ENCODE measurements at places on chromosomes 7 and 10.

- no peak for DNase-seq
Measured at GRCh38 chr7:88243345-88243909, 23.6 kb upstream of the SRI start.

DNA sequence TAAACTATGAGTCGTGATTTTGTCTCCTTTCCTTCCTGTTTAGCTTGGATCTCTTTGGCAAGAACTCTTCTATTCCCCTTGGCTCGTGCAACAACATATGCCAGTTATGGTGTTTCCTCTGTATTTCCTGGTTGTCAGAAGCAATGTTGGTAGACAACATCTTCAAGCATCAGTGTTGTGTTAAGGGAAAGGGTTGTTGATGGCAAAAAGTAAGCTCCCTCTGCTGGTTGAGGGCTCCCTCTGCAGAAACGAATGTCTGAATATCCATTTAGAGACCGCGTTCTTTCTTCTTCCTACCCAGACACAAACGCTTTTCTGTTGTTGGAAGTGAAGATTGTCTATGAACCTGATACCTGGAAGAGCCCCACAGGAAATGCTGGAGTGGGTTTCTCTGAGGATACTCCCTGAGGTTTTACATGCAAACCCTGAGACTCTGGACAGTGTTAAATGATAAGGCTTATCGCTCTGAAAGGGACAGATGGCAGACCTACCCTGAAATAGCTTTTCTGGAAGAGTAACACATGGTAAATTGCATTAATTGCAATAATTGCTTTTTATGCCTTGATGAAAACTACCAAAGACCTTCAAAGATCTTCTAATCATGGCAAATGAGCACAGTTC, 23.5 kb upstream of the C1QL3 start:
- DNase-seq, result no peak

DNA sequence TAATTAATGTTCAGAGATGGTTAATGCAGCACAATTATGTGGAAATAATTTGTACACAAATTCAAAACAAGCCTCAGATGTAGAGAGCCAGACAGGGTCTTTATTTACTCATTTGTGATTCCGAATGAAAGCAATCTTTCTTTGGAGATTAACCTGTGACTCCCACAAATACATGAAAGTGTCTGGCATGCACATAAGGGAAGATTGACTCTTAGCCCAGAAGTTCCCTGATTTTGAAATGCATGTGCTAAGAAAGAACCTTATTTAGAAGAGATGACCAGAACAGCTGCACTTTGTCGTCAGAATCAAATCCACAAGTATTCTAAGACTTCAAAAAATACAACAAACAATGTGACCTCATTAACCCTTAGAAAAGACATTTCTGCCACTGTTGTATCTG, 45.1 kb downstream of the RNLS start:
- no peak for DNase-seq

- no peak for DNase-seq
Measured at GRCh38 chr7:50209461-50210135, 94.9 kb upstream of the IKZF1 start.

GRCh38 chr10:85863301-85864172, 503.1 kb downstream of the GRID1 start:
- no peak for DNase-seq

DNA sequence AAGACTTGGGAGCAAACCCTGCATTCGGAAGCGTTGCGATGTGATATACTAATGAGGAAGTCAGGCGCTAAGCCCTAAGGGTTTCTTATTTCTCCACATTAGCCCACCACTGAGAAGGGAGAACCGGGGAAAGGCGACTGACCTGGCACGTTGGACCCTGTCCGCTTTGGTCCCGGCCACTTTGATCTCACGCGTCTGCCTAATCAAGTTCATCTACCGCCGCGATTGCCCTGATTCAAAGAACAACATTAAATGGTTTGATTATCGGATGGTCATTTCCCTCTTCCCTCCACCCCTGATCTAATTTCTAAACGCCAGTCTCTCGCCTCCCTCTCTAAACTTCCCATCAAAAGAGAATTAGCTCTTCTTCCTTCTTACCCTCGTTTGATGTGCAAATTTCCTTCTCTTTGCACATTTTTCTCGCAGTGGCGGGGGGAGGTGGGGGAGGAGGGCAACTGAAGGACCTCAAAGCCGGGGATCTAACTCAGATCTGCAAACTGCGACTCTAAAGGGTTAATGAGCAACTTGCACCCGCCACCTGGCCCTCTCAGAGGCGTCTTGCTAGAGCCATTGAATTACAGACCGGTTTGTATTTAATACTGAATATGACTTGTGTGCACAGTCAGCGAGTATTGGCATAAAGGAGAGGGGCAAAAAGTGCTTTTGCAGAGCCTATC, 687 bp upstream of the DKK1 start:
- DNase-seq, result no peak

GRCh38 chr7:17307000-17307399, 8.5 kb downstream of the AHR start:
- no peak for DNase-seq

- no peak for DNase-seq
Measured at GRCh38 chr7:2924866-2925840, 81.0 kb upstream of the GNA12 start.

DNA sequence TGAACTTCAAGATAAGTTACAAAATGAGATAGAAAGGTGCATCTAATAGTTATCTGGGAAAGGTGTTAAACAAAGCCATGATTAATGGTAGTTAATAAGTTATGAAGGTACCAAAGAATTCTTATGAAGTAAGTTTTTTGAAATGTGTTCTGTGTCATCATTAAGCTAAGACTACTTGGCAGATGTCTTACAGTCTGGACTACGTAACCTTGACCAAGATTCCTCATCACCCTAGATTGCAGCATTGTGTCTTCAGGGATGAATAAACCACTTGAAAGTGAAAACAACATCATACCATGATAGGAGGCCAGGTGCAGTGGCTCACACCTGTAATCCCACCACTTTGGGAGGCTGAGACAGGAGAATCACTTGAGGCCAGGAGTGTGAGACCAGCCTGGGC, 48.2 kb downstream of the GOT1 start:
- DNase-seq, result no peak

- DNase-seq, result no peak
Measured at GRCh38 chr10:130929422-130930325, 381.8 kb downstream of the TCERG1L start.

DNA sequence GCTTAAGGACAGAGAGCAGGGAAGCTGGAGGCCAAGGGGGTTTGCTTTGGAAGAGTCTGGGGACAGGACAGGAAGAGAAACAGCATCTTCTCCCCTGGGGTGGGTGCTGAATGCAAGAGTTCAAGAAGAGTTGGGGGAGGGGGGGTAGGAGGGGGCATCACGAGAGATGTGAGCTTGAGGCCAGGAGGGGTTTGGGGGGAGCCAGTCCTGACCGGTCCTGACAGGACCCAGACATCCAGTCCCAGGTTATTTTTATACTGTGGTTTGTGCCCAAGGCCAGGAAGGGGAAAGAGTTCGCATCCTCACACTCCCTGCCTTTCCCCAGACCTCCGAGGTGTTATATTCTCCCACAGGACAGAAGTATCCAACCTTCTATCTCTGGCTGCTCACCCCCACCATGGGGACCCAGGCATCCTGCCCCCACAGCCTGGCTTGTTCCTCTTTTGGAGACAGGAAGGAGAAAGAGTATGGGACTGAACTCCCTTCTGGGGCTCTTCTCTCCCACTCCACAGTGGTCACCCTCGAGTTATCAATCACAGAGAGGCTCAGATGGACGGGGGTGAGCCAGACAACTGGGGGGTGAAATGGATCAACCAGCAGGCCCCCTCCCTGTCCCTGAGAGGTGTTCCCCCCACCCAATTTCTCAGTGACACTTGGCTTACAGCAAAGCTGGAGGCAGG, 2.8 kb downstream of the TSC22D4 start:
- DNase-seq, result no peak

DNA sequence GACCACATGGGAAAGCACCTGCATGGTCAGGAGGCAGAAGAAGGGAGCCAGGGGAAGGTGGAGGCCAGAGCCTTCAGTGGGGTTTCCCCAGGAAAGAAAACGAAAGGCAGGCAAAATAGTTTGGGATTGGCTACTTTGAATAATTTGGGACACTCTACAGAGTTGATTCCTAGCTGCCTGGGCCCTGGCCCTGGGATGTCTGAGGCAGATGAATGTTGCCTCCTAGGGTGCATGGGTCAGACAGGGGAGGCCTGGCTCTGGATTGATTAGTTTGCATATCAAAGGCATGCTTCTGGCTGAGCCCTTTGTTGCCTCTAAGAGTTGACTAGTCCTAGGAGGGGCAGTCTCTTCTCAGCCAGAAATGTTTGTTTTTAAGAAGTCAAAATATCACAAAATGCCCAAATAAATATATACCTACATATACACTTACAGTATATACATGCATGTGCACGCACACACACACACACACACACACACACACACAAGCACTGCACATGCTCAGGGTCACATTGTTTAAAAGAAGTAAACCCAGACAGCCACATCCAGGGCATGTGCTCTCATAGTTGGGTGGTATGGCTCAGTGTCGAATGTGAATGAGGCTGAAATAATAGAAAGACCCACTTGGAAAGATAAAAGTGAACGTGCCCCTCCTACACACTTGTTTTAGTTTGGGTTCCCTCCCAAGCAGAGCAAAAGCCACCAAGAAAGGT, 184.2 kb downstream of the GPAM start:
- no peak for DNase-seq

DNA sequence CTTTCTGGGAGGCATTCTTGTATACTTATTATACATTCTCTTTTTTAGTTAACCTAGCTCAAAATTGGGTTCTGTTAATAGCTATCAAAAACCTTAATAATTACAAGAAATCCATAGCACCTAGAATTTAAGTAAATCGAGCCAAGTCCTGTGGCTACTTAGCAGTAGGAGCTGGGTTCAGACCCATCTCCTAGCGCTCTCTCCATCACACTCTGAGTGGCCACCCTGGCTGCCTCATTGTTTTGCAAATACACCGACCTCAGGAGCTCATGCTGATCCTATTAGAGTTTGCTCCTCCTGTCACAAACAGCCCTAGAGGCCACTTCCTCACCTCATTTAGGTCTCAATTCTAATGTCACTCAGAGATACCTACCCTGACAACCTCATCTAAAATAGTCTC, 46.2 kb upstream of the OSBPL3 start:
- DNase-seq, result no peak

GRCh38 chr10:127215866-127216265, 19.5 kb upstream of the INSYN2A start:
- no peak for DNase-seq

- no peak for DNase-seq
Measured at GRCh38 chr10:132417957-132418441, 21.0 kb downstream of the PWWP2B start.

DNA sequence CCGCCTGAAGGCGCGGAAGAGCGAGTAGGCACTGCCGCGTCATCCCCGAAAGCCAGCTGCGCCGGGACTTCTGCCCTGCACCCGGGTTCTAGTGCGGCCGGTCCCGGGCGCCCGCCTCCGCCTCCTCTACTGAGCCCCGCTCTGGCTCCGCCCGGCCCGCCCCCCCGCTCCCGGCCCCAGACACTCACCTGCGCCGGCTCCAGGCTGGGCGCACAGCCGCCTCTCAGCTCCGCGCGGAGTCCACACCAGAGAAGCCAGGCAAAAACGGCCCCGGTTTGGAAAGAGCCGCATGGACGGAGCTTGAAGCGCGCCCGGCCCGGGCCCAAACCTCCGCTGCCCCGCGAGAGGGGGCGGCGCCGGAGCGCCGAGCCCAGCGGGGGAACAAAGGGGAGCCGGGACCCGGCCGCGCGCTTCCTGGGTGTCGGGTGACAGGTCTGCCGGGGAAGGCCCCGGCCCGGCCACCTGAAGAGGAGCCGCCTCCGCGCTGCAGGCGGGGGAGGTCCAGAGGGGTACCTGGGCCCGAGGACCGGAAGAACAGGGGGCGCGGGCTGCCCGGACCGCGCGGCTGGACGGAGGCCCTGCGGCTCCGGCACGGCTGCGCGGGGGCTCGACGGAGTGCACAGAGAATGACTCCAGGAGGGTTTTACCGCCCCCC, 168.2 kb downstream of the NRF1 start:
- no peak for DNase-seq

Measured in activated T-helper 1 cell treated with anti-CD3 and anti-CD28 coated beads, Interleukin-12 subunit alpha, Interleukin-12 subunit beta, Interleukin-2, Interleukin-4 antibody, amounts not matched to agents 30 ng/mL and 10 ng/mL and 1 ng/mL, durations not matched to agents 14 hours and 24 hours and 36 hours (primary cell).